ENCODE measurements at places on chromosomes 6 and 20. TPM values are rescaled to one million over a fixed set of nuclear protein-coding genes. Genes with fewer than 3 reads are reported as not detected.

Gene HCRTR2
- 0.07 TPM for polyA plus RNA-seq

Gene NFATC2
- polyA plus RNA-seq = 4.4 TPM

Gene COX4I2
- polyA plus RNA-seq = 5.4 TPM

Gene BPIFB4
- polyA plus RNA-seq = 0.64 TPM

Gene ANGPT4
- 0.34 TPM for polyA plus RNA-seq

Gene KHDRBS2
- 0.71 TPM for polyA plus RNA-seq

Gene SLC22A3
- polyA plus RNA-seq = 1.4 TPM

Gene CRISP3
- 0.48 TPM for polyA plus RNA-seq

Gene CALHM5
- 0.62 TPM for polyA plus RNA-seq

Gene DEFB121
- polyA plus RNA-seq = not detected

Gene LKAAEAR1
- 0.14 TPM for polyA plus RNA-seq

Gene DLL1
- polyA plus RNA-seq = 5.7 TPM

Gene CNR1
- 2.6 TPM for polyA plus RNA-seq

Gene PEDS1
- polyA plus RNA-seq = 26.5 TPM

Gene PREP
- polyA plus RNA-seq = 23.2 TPM

Gene ZSCAN26
- polyA plus RNA-seq = 18.2 TPM

Gene BPI
- 0.57 TPM for polyA plus RNA-seq

Gene HMGCLL1
- polyA plus RNA-seq = 0.34 TPM

Gene SMIM29
- polyA plus RNA-seq = 43.3 TPM

Data from thymus (tissue), 14 donors.